Tibial artery (tissue), 4 donors: ENCODE measurements at places on chromosomes 3 and 15.

DNA sequence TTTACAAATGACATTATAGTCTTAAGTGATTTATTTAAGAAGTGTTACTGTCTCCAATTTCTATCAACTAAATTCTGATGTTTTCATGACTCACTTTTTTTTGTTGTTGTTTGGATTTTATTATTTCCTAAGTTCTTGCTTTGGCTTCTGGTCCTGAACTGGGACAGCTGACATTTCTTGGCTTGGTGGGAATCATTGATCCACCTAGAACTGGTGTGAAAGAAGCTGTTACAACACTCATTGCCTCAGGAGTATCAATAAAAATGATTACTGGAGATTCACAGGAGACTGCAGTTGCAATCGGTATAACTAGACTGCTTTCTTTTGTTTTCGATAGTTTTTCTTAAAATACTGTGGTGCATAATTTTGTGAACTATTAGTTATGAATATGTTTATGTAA, 47.5 kb downstream of the ASTE1 start:
- DNase-seq: no peak

DNA sequence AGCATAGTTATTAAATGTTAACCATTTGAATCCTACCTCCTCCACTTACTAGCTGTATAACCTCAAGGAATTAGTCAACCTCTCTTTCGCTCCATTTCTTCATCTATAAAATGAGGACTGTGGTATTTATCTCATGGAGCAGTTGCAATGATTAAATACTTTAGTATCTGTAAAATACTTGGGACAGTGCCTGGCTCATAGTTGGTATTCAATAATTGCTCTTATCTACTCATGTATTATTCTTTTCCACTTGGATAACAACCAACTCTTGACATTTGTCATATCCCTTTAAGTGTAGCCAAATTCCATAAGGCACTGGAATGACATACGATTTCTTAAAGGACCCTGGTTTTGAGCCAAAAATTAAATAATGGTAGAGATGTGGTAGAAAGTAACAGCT, 72.0 kb downstream of the FSIP1 start:
- DNase-seq: no peak

DNA sequence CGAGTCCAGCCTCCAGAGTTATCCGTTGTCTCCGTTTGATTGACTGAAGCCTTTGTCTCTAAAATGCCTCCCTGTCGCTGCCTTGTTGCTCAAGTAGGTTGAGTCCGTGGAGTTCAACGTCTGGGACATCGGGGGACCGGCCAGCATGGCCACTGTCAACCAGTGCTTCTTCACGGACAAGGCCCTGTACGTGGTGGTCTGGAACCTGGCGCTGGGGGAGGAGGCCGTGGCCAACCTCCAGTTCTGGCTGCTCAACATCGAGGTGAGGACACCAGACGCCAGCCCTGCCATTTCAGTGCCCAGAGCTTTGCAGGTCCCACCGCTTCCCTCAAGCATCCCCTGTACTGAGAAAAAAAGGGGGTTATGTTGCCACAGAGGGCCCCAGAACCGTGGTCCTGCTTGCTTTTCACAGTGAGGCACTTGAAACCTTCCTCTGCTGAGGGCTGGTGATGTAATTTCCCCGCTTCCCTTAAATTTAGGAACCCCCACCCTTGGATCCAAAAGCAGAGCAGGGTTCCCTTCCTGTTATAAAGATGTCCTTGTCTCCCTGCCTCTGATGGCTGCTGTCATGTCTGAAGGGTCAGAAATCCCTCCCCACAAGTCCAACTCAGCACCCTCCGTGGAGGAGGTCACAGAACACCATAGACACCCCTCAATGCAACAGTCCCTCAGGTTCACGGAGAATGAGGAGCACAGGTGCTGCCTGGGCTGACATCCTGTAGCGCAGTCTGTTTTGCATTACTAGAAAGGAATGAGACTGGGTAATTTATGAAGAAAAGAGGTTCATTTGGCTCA, 105.7 kb downstream of the LRRK1 start:
- DNase-seq: no peak

- no peak for DNase-seq
These were observed 39.5 kb upstream of the ZNF385D start for GRCh38 chr3:21790466-21790865.

GRCh38 chr15:79045041-79045440, 45.5 kb downstream of the RASGRF1 start:
- no peak for DNase-seq

DNA sequence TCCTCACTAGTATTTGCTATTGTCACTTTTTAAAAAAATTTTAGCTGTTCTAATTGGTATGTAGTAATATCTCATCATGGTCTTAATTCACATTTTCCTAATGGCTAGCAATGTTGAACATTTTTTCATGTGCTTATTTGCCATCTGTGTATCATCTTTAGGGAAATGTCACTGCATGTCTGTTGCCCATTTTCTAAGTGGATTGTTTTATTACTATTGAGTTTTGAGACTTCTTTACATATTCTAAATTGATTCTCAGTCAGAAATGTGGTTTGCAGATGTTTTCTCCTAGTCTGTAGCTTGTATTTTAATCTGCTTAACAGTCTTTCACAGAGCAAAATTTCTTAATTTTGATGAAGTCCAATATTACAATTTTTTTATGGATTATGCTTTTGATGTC, 33.6 kb upstream of the SEC22A start:
- DNase-seq: no peak

DNA sequence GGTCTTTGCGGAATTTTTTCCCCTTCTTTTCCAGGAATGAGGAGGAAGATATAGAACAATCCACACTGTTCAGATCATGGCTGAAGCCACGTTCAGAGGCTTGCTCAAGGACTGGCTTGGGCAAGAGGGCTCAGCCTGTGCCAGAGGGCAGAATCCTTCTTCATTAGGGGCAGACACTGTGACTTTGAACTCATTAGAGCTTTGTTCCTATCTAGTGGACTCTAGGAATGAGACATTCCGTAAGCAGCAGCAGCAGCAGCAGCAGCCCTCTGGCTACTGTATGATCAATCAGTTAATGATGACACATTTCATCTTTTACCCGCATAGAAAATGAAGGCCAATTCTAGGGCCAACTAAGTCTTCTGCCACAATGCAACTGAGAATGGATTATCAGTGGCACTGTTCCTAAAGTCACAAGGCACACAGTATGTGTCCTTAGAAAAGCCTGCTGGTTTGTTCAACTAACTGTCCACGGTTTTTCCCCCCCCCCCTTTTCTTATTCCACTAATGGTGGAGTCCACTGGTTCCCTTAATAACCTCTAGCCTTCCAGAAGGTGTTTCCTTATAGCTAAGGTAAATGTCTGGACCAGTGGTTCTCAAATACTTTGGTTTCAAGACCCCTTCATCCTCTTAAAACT, 1.7 kb upstream of the RAB8B start:
- no peak for DNase-seq

- no peak for DNase-seq
These were observed 112.9 kb upstream of the SLC6A11 start for GRCh38 chr3:10702961-10703740.

- peak; percentile 25 for DNase-seq
These were observed 32.2 kb upstream of the BCL6 start for GRCh38 chr3:187777331-187777941.

DNA sequence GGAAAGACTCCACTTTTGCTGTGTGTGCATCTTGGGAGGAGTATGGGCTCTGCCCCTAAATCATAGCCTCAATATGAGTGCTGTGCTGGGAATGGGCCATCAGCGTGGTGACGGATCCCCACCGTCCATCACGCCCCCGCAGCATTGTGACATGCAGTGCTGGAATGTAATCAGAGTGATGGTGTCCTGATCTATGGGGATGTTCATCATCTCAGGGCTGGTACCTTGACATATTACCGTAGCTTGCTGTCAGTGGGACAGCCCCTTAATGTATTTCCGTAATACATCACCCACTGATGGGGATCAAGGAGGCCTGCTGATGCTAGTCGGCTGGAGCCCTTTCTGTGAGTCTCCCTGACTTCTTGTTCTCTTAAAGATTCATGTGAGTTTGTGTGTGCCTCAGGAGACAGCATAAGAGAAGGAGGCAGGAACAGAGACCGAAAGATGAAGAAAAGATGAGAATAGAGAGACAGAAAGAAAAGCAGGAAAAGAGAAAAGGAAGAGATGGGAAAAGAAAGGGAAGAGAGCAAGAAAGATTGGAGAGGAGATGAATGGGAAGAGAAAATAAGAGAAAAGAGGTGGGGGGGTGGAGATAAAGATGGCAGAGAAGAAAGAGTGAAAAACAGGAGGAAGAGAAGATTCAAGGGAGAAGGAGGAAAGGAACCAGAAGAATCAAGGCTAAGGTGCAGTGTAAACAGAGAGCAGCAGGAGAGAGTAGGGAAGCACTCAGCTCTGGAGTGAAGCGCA, 183.7 kb downstream of the RPLP1 start:
- DNase-seq: no peak

- DNase-seq: no peak
These were observed 66.6 kb upstream of the TGFBR2 start for GRCh38 chr3:30539772-30540171.

DNA sequence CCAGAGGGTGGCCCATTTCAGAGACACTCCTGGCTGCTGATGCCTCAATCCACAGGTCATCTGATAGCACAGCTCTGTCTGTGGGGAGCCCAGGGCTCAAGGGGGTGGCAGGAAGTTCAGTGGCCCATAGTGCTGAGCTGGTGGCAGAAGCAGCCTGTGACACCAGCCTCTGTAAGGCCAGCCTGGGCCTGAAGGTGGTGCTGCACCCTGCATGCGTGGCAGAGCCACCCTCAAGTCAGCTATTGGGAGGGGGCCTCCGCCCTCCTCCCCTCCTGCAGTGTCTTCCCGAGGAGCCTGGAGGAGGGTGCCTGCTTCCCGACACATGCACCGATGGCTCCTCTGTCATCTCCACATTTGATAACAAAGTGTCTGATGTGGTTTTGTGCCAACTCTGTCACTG, 3.0 kb downstream of the PLA1A start:
- DNase-seq: no peak

- DNase-seq: no peak
These were observed 69.3 kb downstream of the SMAD6 start for GRCh38 chr15:66771351-66771650.

DNA sequence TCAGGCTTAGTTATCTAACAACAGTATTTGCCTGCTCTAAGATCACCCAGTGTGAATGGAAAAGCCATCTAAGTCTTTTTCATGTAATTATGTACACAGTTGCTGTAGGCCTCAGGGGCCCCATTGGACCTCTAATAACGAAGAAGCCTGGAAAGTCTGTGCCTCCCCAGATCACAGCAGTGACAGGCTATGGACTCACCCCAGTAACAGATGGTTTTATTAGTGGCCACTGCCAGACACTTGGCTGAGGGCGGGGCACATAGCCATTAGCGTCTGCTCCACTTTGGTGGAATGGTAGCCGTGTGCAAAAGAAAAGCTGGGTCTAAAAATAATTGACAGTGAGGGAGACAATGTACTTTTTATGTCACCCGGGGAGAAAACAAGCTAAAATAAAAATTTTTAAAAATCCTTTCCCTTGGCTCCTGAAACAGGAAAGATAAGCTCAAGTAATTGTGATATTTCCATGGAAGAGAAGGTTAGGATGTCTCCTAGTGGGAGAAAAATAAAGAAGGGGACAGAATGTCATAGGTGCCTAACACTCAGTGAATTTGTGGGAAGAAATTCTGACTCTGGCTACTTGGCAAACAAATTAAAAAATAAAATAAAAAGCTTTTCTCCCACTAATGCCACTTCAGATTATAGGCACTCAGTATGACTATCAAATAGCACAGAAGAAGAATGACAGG, 44.3 kb upstream of the ZNF385D start:
- DNase-seq: peak; percentile 67

- no peak for DNase-seq
These were observed 166.2 kb downstream of the SLCO3A1 start for GRCh38 chr15:92019706-92020105.

DNA sequence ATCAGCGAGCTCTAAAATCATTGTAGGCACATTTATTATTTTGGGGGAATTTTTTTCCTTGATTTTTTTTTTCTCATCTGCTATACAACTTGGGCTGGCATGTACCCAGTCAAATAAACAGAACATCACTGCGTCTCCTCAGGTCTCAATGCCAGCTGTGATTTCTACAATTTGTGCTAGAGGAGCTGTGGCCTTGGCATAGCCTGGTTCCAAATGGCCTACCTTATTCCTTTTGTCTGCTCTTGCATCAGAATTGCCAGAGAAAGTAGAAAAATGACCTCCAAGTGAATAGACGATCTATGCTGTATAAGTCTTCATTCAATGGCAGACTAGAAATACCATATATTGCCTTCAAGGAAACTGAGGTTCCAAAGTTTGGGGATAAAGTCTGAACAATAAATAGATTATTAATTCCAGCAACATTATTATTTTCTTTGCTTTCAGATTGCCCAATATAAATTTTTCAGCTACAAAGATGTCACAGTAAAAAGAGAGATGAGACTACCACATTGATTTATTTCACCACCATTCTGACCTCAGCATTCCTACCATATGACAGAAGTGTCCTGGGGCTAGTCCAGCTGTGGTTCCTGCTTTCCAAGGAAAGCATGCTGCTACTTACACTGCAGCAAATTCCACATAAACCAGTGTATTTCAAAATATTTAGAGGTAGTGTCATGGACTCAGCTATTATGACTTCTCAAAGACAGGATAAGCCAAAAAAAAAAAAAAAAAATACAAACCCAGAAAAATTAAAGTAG, 493.9 kb upstream of the ZNF385D start:
- no peak for DNase-seq

DNA sequence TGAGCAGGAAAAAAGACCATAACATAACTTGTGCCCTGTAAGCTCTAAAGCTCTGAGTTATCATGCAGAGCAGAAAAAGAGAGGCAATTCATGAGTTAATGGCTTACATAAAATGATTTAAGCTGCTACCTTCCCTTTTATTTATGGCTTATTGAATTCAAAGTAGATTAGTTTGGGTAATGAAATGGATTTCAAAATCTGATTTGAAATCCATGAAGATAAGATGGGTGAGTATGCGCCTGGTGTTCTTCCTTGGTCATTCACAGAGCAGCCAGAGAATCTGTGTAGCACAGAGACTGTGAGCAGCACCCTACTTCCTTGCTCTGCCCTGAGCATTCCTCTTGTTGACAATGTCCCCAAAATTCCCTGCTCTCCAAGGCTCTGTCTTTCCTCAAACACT, 36.2 kb upstream of the MRPL3 start:
- DNase-seq: no peak

GRCh38 chr15:72515591-72516389, 41.7 kb downstream of the ARIH1 start:
- no peak for DNase-seq

GRCh38 chr3:13023235-13023970, 49.8 kb downstream of the IQSEC1 start:
- DNase-seq: no peak

- DNase-seq: no peak
These were observed 55.9 kb upstream of the MEF2A start for GRCh38 chr15:99509686-99510461.
